ENCODE measurements at places on chromosomes 7 and 10.

- DNase-seq: no peak
Observed at GRCh38 chr7:100486111-100486636, 2.4 kb downstream of the NYAP1 start.

- no peak for DNase-seq
Observed at GRCh38 chr10:23870651-23871610, 338.0 kb upstream of the KIAA1217 start.

- no peak for DNase-seq
Observed at GRCh38 chr7:38950309-38950708, 27.4 kb upstream of the POU6F2 start.

GRCh38 chr7:148276314-148277041 is 314.1 kb upstream of the C7orf33 start:
- DNase-seq: no peak

DNA sequence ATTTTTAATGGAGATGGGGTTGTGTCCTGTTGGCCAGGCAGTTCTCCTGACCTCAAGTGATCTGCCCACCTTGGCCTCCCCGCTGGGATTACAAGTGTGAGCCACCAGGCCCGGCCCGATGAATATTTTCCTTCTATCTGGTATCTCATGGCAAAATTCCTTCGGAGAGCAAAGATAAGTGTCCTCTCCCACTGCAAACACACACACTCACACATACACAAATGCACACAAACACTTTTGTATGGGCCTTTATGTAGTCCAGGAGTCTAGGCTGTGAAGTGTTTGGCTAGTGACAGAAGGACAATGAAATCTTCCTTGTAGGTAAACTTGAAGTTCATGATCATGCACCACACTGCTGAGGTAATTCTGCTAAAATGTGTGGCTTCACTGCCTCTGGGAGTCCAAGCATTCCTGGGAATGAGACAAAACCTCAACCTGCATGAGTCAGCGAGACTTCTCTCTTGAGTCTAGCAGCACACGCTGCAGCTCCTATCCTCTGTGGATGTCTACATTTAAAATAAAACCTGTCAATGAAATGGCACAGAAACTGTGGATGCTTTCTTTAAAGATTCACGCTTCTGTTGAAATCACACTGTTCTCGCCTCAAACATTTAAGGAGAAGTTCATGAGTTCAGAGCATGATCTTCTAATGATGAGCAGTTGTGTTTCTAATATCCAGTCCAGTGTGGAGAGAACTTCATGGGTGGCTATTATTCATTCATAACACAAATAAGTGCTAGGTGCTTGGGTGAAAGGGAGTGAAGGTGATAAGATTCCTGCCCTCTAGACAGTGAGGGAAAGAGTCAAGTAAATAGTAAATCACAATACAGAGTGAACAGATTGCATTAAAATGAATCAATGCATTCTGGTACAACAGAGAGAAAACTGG is 96.5 kb downstream of the NRP1 start:
- no peak for DNase-seq

Data from esophagus squamous epithelium (tissue), 5 donors.